DMS153 (cell line): ENCODE measurements at places on chromosomes 3 and 15.

DNA sequence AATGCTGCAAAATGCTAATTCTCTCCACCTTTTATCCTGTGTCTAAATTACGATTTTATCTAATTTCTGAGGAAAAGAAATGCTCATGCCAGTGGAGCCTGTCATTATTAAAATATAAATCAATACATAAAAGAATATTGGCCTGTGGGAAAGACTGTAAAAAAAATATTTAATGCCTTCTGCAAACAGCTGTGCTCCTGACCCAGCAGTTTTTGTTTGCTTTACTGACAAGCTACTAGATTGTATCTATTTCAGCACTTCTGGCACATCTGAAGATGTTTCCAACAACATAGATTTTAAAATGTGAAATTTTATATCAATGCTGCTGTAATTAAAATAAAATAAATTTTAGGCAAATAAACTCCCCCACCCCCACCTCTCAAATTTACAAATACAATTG is 493.6 kb upstream of the AGTR1 start:
- DNase-seq: no peak

- peak; percentile 50 for DNase-seq
Measured at GRCh38 chr3:142279965-142280590, 54.7 kb upstream of the GK5 start.

DNA sequence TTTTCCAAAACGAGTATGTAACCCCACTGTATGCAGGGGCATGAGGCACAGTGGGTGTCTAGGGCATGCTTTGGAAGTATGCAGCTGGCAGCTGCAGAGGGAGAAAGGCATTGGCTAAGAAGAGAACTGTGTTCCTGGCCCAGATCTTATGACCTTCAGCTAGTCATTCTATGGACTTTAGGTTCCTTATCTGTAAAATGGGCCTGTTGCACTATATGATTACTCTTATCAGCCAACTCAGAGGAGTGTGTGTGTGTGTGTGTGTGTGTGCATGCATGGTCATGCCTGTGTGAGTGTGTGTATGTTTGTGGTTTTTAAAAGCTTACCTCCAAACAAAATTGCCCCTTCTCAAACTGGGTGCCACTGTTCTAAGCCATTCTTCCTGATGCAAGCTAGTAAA is 27.4 kb upstream of the CHST2 start:
- DNase-seq: no peak

- no peak for DNase-seq
Measured at GRCh38 chr15:86540840-86541467, 461.3 kb downstream of the AGBL1 start.

GRCh38 chr15:55255714-55256113 is 33.9 kb downstream of the RAB27A start:
- no peak for DNase-seq

DNA sequence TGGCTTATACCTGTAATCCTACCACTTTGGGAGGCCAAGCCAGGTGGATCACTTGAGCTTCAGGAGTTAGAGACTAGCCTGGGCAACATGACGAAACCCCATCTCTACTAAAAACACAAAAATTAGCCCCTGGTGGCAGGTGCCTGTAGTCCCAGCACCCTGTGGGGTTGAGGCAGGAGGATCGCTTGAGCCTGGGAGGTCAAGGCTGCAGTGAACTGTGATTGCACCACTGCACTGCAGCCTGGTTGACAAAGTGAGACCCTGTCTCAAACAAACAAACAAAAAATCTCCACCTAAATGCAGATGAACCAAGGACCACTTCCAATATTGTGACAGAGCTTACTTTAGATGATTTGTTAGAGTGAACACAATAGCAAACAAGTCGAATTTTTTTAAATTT is 53.7 kb downstream of the TP53BP1 start:
- DNase-seq: no peak

GRCh38 chr3:69326855-69327300 is 59.0 kb downstream of the FRMD4B start:
- no peak for DNase-seq

DNA sequence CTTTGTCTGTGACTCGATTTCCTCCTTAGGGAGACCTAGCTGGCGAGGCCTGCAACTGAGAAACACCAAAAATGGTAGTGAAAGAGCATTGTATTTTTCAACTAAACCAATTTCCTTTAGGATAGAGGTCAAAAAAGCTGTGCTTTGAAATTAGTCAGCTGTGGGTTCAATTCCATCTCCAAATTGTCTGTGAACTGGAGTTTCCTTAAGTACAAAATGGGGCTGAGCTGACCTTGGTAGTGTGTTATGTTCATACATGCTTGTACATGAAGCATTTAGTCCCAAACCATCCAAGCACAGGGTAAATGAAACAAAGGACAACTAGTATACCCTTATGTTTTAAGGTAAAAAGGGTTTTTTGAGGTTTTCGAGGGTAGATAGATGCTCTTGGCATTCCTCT is 99.3 kb downstream of the RARB start:
- DNase-seq: no peak

- DNase-seq: no peak
Measured at GRCh38 chr15:73334086-73334485, 34.7 kb downstream of the HCN4 start.

- no peak for DNase-seq
Measured at GRCh38 chr3:156691920-156692319, 17.5 kb downstream of the TIPARP start.

- no peak for DNase-seq
Measured at GRCh38 chr15:67674983-67675382, 132.5 kb downstream of the MAP2K5 start.

DNA sequence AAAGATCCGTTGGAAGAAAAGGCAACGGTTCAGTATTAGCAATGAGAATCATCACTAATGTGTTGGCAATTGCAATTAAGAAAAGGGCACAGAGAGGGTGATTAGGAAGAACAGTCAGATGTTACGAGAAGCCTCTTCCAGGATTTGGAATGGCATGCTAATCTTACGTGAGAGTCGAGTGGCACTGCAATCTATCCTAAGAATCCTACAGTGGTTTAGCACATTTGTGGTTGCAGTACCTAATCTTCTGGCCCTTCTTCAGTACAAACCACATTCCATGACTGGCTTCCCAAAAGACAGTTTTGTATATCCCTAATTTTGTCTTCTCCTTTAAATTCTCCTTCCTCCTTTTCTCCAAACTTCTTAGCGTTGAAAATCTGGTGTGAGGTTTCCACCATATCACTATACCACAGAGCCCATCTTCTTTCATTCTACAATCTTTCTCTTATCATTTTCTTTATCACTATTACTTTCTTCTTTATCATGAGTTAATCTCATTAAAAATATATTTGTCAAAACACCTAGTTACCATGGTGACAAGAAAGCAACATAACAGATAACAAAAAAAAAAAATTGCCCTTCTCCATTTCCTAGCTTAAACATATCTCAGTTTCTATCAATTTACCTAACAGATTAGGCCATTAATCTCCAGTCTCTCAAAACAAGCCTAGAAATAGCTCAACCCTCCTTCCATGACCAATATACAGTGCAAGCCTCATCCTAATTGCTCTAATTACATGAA is 60.1 kb downstream of the IGSF11 start:
- no peak for DNase-seq

DNA sequence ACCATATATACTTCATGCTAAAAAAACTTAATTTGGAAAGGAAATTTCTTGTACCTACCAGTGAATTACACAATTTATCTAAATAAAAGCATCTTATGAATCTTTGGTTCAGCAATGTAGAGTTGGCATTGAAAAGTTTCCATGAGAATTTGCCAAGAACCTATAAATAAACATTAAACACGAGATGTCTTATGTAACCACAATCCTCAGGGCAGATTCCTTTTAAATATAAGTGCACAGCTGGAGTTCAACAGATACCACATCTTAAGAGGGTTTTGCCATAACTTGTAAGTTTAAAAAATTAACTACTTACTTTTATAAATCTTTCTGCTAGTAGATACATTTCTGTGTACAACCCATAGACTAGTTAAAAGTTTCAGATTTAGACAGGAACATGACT is 499.3 kb upstream of the ARRDC4 start:
- no peak for DNase-seq

DNA sequence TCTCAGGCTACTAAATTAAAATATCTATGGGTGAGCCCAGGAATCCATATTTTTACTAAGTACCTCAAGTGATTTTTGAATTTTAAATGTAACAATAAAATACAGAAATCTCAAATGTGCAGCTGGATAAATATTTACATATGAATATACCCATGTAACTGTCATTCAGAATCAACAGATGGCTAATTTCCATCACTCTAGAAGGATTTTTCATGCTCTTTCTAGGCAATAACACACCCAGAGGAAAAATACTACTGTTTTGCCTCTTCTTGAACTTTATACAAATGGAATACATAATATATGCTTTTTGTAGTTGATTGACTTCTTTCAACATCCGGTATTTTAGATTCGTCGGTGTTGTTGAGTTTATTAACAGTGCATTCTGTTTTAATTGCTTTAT is 601.3 kb upstream of the NECTIN3 start:
- no peak for DNase-seq

GRCh38 chr15:50241684-50242450 is 23.7 kb downstream of the HDC start:
- no peak for DNase-seq

GRCh38 chr3:46931631-46932331 is 44.8 kb downstream of the CCDC12 start:
- peak; percentile 29 for DNase-seq

DNA sequence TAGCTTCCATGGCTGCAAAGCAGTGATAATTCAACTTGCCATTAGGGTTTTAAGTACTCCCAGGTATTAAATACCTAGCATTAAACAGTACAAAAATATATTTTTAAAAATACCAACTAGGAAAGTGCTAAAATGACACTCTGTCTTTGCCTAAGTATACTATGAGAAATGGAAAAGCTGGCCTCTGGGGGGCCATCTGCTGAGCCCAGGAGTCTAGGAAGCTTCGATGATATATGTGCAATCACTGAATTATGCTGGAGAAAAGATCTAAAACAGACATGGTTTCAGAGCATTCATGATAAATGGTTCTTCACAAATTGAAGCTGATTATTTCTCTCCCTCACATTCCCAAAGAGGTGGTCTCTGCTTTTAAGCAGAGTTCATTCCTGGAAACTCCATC is 191.8 kb downstream of the OPA1 start:
- DNase-seq: no peak

- no peak for DNase-seq
Measured at GRCh38 chr15:42457445-42458442, 33.2 kb downstream of the ZNF106 start.

DNA sequence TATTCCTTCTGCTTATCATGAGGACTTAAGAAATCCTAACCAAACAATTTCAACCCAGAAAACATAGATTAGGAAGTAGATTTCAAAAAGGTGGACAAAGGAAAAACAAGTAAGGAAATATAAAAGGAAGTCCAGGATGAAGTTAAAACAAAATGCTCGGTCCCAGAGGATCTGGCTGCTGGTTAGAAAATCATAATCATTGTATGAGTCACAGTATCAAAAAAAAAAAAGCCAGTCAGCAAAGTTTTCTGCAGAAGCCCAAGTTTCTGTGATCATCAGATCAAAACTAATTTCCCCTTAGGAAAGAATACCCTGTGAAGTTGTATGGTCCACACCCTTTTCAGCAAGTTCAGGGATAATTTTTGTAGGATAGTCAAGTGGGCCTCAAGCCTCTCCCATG is 43.0 kb upstream of the LRTM1 start:
- DNase-seq: no peak

DNA sequence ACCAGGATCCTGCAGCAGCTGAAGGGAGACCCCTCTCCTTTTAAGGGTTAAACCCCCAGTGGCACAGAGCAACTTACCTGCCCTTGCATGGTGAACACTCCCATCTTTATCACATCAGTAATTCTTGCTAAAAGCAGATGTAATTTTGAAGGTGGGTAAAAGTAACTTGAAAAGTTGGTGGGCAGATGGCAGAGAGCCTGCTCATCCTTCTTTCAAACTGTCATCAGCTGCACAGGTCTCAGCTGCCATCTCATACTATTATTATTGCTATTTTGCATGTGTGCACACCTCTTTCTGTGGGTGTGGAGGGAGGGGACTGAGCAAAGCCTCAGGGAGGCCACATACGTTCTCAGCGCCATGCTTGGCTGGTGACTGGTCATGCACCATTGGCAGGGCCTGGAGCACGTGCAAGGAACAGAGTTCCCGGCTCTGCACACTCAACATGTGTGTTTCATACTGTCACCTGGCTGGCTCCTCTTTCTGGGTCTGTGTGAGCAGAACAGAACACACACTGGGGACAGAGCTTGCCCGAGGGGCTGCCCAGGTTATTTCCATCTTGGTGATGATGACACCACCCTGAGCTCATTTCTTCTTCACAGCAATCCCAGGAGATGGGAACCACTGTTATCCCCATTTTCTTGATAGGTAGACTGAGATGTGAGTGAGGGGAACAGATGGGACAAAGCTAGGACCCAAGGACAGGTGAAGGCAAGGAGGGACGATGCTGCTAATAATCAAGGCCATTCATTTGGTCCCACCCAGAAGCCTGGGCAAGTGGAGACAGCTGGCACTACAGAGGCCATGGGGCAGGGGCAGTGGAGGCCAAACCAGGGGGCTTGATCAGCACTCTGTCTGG is 95.8 kb upstream of the KLF13 start:
- DNase-seq: no peak

DNA sequence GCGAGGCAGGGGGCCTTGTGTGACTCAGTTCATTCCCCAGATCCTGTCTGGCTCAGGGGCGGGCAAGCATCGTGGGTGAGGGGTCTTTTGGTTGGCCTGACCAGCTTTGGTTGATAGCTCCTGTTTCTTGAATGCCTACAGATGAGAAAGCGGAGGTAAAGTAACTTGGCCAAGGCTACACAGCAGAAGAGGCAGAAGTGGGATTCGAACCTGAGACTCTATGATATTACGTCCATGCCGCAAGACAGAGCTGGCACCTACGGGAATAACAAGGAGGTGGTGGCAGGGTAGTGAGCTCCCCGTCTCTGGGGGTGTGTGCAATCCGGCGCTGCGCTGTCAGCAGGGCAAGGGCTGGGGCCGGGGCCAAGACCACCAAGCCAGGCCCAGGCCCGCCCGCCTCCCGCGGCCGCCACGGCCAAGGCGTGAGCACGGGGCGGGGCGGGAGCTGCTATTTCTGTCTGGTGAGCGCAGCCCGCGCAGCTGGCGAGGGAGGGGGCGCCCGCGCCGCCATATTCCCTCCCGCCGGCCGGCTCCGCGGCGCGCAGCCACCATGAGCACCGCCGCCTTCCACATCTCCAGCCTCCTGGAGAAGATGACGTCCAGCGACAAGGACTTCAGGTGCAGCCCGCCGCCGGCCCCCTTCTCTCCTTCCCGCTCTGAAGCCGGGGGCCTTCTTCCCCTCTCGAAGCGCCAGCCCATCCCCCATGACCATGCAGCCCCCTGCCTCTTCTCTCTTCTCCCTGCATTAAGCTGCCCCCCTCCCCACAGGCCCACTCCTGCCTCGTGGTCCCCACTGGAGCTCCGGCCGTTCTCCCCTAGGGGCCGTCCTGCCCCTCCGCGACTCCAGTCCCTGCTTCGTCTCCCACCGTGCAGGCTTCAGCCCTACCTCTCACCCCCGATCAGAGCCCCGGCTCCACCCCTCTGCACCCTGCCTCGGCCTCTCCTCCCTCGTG is at the start of gene CAND2:
CAND2 (plus strand) TSS at position 510 of the 953 bp plus-strand sequence; CDS start at position 551, 41 bp downstream.
- no peak for DNase-seq

- DNase-seq: no peak
Measured at GRCh38 chr3:70067860-70068521, 68.5 kb downstream of the SAMMSON start.

GRCh38 chr3:14988988-14989394 is 41.6 kb downstream of the NR2C2 start:
- DNase-seq: no peak
